ENCODE measurements at places on chromosomes 1 and 21.

DNA sequence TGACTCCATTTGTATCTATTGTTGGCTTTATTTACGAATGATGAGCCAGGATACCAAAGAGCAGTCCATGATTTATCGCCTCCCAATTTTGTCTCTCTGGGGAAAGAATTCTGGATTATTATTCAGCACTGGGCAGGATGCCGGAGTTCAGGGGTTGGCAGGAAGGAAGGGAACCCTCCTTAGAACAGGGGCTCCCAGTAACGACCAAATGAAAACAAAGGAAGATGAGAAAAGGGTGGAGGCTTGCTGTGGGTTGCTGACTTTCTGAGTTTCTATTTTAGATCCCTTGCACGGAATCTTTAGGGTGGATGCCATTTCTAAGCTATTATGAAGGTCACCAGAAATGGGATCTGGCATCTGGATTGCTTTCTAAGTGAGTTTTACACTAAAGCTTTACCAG lies 231.2 kb upstream of the LYPLAL1 start:
- DNase-seq: no peak

- DNase-seq: no peak
Measured at GRCh38 chr21:35796844-35797243, 263.5 kb downstream of the SETD4 start.

DNA sequence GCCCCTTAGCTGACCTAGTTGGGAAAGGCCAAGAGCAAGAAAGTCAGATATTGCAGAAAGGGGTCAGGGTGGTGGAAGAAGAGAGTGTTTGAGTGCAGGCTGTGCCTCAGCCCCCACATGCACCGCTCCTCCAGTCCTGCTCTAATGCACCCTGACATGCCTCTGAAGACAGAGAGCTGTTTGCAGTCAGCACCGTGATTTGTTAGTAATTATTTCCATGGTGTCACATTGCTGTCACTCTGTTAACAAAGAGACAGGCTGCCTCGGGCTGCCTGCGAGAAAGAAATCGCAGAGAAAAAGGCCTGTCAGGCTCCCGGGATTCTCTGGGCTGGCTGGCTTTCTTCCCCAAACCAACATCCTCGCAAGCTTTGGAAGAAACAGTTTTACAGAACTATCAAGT lies 58.3 kb downstream of the ERI3 start:
- DNase-seq: no peak

DNA sequence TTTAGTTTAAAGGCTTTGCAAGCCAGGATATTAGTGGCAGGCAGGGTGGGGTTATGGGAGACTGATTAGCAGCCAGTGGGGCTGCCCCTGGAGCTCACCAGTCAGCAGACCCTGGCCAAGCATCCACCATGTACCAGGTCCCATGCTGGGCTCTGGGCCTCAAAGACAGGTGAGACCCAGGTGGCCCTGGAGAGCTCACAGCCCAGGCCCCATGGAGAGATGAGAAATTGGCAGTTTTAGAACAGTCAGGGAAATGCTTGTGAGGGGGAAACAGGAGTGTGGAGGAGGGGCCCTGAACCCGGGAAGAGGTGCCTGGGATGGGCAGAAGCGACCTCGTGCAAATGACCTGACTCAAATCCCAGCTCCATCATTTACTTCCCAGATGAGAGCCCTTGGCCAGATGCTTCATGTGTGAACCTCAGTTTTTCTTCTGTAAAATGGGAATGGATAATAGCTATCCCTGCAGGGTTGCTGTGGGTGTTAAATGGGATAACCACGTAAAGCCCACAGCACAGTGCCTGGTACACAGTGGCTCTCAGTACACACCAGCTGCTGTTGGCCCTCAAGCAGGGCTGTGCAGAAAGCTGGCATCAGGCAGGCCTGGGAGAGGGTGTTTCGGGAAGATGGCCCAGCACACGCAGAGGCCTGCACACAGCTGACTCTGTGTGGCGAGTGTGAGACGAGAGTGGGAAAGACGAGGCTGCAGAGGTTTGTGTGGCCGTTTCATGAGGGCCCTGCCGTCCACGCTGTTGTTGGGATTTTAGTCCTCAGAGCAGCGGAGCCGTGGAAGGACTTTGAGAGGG lies 518.5 kb downstream of the PTPRU start:
- no peak for DNase-seq

GRCh38 chr1:121417325-121417923 lies 232.6 kb downstream of the SRGAP2C start:
- no peak for DNase-seq

DNA sequence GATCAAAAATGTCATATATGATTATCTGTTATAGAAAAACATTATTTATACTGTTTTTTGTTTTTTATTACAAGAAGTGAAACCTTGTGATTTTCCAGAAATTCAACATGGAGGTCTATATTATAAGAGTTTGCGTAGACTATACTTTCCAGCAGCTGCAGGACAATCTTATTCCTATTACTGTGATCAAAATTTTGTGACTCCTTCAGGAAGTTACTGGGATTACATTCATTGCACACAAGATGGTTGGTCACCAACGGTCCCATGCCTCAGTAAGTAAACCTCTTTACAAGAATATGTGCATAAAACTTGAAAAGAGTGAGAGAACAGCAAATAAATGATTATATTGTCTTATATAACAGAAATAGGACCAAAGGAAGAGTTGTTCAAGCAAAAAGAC lies 14.5 kb downstream of the CFHR4 start:
- no peak for DNase-seq

DNA sequence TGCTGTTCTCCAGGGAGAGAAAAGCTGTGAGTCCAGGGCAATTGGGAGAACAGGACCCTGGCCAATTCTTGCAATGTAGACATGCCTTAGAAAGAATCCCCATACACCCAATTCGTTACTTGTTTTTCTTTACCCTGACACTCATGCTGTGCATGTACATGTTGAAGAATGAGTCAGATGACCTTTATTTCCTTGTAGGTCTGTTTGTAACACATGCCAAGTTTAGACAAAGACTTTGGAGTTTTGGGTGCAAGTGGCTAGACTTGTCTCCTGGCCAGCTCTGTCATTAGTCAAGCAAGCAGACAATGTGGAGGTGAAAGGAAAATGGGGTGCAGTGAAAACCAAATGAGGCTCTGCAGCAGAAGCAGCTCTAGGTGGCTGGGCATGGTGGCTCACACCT lies 38.1 kb downstream of the GNPAT start:
- no peak for DNase-seq

Measured in HFF-Myc (cell line).